ENCODE measurements at places on chromosomes 7 and 10.

DNA sequence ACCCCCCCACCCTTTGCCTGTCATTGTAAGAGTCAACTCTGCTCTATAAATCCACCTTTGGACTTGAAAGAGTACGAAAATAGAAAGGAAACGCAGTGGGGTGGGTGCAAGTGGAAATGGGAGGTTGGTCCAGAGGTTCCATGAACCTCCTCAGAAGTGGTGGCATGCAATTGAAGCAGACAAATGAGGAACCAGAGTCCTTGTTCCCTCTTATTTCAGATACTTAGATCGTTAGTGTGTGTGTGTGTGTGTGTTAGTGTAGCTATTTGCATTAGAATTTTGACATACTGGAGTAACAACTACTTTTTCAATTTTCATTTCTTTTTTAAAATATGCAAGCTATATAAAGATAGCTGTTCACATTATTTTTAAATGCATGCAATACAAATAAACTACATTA is 18.1 kb upstream of the TFAM start:
- no peak for DNase-seq

- DNase-seq: no peak
Measured at GRCh38 chr7:50988465-50988864, 205.8 kb upstream of the GRB10 start.

GRCh38 chr10:86728056-86728455 is 28.4 kb upstream of the BMPR1A start:
- DNase-seq: no peak

DNA sequence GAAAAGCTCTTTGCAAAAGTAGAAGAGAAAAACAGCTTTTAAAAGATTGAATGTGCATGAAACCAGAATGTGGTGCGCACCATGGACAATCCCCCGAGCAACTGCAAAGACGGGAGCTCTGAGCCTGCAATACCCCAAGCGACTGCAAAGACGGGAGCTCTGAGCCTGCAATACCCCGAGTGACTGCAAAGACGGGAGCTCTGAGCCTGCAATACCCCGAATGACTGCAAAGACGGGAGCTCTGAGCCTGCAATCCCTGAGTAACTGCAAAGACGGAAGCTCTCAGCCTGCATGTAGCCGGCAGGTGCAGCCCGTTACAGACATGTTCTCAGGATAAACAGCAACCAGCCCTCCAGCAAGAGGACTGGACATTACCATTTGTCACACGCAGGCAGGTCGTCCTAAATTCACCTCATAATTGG is 6.2 kb downstream of the ZNF775 start:
- no peak for DNase-seq

- no peak for DNase-seq
Measured at GRCh38 chr10:34087095-34087418, 728.0 kb downstream of the PARD3 start.

DNA sequence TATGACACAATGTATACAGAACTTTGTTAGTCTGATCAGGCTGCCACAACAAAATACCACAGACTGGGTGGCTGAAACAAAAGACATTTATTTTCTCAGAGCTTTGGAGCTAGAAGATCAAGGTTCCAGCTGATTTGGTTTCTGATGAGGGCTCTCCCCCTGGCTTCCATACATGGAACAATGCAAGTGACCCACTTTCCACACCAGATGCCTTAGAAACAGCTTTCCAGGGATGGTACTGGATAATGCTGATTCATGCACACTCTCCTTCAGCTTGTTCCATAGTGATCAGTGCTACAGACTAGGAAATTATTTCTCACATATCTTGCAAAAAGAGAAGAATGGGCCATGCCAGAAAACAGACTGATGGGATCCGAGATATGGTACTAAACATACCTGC is 1274.9 kb upstream of the SORCS1 start:
- DNase-seq: no peak

DNA sequence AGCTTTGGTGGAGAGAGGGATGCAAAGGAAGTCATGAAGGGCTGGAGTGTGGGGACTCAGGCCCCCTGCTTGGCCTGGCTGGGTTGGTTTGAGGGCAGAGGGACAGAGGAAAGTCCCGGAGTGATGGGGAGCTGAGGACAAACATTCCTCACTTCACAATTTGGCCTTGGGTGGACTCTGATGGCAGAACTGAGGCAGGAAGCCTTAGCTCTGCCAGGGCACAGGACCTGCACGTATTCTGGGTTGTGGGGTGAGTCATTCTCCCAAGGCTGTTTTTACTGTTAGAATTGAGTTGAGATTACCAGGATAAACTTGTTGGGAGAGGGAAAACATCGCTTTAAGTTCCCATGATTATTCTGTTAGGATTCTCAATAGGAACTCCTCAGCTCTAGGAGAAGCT is 2.6 kb downstream of the GOLGA7B start:
- DNase-seq: no peak

DNA sequence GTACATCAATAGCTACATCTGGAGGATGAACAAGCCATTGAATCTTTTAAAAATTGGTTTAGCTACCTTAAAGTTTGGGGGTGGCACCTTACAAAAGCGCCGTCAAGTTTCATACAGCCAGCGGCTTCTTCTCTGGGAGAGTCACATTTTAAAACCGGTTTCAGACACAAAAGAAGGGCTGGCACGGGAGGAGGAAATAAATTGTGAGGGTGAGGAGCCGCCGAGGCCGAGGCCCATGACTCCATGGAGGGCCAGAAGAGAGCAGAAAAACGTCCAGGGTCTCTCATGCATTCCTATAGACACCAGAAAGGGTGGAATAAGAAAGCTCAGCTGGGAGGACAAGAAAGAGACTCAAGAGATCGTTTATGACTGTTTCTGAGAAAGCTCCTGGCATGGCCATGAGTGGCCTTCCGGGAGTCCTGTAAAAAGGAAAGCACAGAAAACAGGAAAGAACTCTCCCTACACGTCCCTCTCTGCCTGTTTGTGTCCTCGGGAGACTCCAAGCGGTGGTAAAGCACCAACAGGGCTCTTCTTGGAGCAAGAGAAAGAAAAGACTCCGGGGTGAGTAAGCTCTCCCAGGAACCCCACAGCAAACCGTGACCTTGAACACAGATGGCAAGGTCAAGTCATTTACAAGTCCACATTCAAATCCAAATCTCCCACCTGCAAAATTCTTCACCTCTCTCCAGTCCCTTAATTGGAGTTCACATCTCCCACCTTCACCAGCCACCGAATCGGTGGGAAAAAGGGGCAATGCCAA is 1.8 kb downstream of the FRAT2 start:
- DNase-seq: peak; percentile 76

GRCh38 chr7:84092207-84092606 is 102.4 kb downstream of the SEMA3A start:
- no peak for DNase-seq

GRCh38 chr7:87545760-87546159 is 54.9 kb downstream of the ABCB1 start:
- no peak for DNase-seq
